Gastroesophageal sphincter (tissue), 4 donors: ENCODE measurements at places on chromosomes 6 and 20.

DNA sequence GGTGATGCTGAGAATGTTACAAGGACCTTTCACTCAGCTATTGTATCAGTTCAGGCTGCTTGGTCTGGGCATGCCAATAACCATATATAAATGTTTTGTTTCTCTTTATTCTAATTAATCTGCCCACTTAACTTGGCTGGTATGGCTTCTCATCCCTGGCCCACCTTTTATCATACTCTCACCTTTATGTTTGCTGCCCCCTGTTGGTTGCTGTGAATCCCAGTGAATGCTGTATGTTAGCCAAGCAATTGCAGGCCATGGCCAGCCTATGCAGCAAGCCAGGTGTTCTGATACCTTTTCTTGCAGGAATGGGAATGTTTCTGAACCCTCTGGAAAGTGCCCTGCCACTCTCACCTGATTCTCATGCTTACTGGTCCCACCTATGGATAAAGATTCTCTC is 54.6 kb downstream of the PCSK2 start:
- ATAC-seq, result no peak

- no peak for ATAC-seq
Measured at GRCh38 chr20:57481281-57481711, 43.6 kb downstream of the CTCFL start.

GRCh38 chr20:56922497-56922896 is 293.4 kb downstream of the TFAP2C start:
- ATAC-seq, result no peak

GRCh38 chr6:51118792-51119191 is 300.1 kb downstream of the TFAP2B start:
- ATAC-seq, result no peak

DNA sequence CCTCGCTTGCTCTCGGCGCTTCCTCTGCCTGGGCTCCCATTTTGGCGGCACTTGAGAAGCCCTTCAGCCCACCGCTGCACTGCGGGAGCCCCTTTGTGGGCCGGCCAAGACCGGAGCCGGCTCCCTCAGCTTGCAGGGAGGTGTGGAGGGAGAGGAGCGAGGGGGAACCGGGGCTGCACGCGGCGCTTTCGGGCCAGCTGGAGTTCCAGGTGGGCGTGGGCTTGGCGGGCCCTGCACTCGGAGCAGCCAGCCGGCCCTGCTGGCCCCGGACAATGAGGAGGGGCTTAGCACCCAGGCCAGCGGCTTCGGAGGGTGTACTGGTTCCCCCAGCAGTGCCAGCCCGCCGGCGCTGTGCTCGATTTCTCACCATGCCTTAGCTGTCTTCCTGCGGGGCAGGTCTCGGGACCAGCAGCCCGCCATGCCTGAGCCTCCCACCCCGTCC is 10.2 kb upstream of the SRPK1 start:
- ATAC-seq, result no peak
